ENCODE measurements at places on chromosomes 16 and 17.
A peak's percentile ranks its signal among the peaks of the same experiment; 100 is the strongest.

GRCh38 chr17:8844229-8845218, 22.9 kb downstream of the PIK3R6 start:
- no peak for DNase-seq

DNA sequence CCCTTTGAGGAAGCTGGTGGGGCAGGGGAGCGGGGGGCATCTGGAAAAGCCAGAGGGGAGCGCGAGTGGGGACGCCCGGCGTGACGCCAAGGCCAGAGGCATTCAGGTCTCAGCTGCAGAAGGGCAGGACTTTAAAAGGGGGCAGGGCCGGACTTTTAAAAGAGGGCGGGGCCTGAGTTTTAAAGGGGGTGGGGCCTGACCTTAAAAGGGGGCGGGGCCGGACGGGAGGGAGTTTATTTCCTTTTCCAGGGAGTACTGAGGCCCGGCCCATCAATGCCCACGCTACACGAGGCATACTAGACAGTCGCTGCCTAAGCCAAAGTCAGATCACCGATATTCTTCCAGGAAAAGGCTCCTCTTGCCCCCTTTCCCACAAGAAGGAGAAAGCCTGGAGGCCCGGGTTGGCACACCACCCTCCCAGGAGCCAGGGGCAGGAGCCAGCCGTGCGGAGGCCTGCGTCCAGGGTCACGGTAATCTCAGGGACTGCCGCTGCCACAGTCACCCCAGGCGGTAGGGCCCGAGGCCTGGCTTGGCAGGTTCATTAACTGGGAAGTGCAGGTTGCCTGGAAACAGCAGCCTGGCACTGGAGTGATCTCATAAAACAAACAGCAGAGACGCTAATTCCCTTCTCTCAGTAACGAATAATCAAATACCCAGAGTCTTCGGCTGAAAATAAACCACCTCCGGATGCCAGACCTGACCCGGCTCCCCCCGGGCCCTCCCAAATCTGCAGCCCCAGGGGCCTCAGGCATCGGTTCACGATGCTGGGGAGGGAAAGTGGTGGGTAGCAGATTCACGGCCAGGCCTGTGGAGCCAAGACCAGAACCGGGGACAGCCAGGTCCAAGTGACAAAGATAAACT, 90.7 kb downstream of the TIMM22 start:
- no peak for DNase-seq

DNA sequence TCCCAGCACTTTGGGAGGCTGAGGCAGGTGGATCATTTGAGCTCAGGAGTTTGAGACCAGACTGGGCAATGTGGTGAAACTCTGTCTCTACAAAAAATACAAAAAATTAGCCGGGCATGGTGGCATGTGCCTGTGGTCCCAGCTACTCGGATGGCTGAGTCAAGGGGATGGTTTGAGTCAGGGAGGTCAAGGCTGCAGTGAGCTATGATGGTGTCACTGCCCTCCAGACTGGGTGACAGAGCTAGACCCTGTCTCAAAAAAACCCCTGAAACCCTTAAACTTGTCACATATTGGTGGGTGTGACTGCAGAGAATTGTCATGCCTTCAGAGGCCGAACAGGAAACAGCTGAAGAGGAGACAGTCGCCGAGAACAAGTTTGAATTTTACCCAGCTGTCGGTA, 13.4 kb downstream of the RPTOR start:
- DNase-seq, result peak; percentile 30

DNA sequence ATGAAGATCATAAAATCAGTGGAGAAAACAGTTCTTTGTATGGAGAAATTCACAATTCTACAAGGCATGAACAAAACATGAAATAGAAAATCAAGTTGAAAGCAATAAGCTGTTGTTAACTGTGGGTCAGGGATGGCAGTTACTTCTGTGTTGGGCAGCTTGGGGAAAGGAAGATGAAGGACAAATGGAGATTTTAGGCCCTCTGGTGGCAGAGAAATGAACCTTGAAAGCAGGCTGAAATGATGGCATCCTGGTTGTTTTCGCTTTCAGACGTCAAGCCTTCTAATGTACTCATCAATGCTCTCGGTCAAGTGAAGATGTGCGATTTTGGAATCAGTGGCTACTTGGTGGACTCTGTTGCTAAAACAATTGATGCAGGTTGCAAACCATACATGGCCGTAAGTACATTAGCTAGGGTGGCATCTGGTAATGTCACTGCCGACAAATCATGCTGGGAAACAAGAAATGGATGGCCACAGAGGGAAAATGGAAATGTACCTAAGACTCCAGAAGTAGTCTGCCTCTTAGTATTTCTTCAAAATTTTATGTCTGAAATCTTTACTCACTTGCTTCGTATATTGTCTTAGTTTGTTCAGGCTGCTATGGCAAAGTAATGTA, 108.9 kb downstream of the MAP2K6 start:
- DNase-seq, result no peak

DNA sequence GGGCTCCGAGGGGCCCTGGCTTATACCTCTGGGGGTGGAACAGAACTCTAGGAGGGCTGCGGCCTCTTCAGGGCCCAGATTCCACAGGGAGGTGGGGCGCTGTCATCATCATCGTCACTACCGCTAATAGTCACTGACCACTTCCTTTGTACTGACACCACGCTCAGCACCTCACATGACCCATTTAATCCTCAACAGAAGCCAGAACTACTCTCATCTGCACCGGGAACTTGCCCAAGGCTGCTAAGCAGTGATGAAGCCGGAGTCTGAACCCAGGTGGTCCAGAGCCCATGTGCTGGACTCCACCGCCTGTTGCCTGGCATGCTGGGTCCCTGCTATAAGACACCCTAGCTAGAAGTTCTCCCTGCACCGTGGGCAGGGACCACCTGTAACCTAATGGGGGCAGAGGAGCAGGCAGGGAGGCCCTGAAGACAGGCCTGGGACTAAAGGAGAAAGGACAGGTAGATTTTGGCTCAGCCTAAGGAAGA, 12.0 kb downstream of the UNC13D start:
- DNase-seq, result peak; percentile 29

DNA sequence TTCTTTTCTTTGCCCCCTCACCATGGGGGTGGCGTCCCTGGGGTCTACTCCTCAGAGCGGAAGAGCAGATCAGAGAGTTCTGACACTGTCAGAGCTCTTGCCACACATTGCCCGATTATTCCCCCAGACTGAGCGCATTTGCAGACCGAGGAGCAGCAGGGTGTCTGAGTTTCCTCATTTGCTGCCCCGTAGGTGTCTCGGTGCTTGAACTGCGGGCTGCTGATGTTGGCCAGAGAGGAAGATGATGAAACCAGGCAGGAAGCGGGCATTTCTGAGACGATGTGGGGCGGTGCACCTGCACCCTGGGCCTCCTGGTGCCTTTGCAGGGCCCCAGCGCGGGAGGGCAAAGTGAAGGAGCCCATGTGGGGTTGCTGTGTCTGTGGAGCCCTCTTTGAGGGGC, 55.2 kb downstream of the ARSG start:
- DNase-seq, result peak; percentile 69

GRCh38 chr17:76537288-76537577, 276 bp downstream of the CYGB start:
- no peak for DNase-seq

DNA sequence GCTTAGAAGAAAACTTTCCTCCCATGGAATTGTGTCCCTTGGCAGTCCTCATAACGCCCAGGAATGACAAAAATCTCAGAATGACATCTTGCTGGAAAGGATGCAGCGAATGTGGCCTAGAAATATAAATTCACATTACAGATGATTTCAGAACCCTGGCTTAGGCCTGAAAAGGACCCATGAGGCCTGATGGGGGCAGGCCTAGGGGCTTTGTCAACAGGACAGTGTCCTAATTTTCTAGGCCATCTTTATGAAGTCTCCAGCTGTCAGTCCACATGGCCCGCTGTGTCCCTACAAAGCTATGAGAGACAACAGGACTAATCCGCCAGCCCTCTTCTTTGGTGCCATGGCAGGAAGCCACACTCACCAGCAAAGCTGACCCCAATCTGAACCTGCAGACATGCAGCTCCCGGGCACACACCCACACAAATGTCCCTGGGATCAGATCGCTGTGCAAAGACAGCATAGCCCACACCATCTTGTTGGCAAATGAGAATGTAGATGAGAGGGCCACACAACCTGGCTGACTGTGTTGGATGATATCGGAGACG, 40.4 kb upstream of the DNAH17 start:
- DNase-seq, result no peak

- no peak for DNase-seq
These were observed 5.8 kb upstream of the ADGRG1 start for GRCh38 chr16:57622361-57623250.

GRCh38 chr16:7861891-7862582, 529.4 kb downstream of the RBFOX1 start:
- DNase-seq, result no peak

DNA sequence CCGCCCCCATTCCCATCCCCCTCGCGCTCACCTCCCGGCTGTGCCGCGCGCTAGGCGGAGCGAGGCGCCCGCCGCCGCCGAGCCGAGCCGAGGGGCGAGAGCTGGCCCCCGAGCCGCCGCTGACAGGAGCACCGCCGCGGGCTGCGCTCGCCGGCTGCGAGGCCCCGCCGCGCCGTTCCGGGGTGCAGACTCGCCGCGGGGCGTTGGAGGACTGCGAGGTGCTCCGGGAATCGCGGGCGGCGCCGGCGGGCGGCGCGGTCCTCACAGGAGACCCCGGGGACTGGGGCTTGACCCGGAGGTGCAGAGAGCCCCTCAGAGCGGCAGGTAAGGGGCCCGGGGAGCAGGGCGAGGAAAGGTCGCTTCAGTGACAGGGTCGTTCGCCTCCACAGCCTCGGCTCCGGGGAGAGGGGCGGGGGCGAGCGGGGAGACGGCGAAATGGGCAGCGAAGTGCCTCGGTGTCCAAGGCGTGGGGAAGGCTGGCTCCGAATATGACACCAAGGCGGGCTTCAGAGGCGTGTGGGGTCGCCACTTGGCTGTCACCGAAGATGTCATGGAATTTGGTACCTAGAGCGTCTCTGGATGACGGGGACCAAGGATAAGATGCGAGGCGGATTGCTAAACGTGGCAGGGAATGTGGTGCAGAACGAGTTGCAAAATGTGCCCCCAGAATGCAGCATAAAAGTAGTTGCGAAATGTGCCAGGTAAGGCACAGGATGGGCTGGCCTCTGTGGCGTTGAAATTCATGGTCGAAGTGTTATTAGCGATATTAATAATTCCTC, 580 bp downstream of the TANC2 start:
- DNase-seq, result peak; percentile 43

DNA sequence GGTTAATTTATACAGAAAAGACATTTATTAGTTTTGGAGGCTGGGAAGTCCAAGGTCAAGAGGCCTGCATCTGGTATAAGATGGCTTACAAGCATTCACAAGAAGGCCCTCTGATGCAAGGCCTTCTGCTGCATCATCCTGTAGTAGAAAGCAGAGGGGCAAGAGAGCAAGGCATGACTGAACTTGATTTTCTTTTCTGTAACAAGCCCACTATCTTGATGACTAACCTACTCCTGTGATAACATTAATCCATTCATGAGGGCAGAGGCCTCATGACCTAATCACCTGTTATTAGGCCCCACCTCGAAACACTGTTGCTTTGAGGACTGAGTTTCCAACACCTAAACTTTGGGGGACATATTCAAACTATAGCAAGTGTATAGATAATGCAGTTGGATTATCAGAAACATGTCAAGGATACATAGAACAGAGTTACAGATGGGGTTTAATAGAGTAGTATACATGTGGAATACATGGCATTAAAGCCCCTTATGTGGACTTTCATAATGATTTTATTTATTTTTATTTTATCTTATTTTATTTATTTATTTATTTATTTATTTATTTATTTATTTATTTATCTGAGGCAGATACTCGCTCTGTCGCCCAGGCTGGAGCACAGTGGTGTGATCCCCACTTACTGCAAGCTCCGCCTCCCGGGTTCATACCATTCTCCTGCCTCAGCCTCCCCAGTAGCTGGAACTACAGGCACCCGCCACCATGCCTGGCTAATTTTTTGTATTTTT, 88.2 kb downstream of the CHD9 start:
- DNase-seq, result no peak

- DNase-seq, result no peak
These were observed 96.7 kb downstream of the AATF start for GRCh38 chr17:37045351-37045922.

- no peak for DNase-seq
These were observed 11.9 kb upstream of the SLC38A10 start for GRCh38 chr17:81306898-81307510.

- no peak for DNase-seq
These were observed 17.4 kb downstream of the CDIPT start for GRCh38 chr16:29845656-29846055.

DNA sequence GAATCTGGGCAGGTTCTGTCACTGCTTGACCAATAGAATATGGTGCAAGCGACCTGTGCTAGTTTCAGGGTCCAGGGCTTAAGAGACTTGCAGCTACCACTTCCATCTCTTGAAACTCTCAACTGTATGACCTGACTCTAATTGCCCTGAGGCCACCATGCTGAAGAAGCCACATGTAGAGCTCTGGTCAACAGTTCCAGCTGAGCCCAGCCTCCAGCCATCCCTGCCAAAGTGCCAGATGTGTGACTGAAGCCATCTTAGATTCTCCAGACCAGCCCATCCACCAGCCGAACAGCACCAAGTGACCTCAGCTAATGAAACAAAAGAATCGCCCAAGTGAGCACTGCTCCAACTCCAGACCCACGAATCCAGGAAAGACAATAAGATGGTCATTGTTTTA, 3.4 kb upstream of the MT2A start:
- no peak for DNase-seq

DNA sequence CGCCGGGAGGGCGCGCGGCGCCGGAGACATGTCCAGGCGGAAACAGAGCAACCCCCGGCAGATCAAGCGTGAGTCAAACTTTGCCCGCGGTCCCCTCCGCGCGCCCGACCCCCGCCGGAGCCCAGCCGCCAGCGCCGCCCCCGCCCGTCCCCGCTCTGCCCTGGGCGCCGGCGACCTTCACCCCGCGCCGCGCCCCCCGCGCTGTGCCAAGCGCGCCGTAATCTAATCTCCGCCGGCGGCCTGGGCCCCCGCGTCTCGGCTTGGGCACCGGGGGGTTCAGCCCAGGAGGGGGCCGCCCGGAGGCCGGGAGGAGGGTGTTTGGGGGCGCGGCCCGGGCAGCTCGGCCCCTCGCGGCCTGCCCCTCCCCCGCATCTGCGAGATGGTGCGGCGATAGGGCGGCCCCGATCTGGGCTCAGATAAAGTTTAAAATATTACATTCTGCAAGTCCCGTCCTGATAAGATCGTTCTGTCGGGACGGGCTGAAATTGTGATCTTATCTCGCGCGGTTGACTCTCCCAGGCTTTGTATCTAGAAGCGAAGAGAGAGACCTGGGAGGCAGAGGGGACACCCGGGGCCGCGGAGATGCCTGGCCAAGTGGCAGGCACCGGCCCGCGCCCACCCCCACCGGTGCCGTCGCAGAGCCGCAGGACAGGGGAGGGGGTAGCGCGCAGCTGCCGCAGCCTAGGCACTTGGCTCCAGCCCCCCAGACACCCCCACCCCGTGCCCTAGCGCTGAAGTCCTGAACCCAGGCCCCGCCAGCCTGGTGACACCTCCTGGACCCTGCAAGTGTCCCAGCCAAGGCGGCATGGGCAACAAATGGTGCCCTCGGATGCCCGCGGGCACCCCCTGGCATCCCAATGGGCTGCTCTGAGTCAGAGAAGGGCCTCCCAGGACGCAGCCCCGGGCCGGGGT, 787 bp downstream of the ZFPM1 start:
- DNase-seq, result peak; percentile 40
